ENCODE measurements at places on chromosomes 7 and 10.

- no peak for DNase-seq
Measured at GRCh38 chr7:13197501-13197900, 510.1 kb downstream of the ARL4A start.

GRCh38 chr10:26860102-26860442 is 686 bp downstream of the ABI1 start:
- DNase-seq, result peak; percentile 58

- DNase-seq, result no peak
Measured at GRCh38 chr7:8232999-8233847, 28.7 kb downstream of the ICA1 start.

DNA sequence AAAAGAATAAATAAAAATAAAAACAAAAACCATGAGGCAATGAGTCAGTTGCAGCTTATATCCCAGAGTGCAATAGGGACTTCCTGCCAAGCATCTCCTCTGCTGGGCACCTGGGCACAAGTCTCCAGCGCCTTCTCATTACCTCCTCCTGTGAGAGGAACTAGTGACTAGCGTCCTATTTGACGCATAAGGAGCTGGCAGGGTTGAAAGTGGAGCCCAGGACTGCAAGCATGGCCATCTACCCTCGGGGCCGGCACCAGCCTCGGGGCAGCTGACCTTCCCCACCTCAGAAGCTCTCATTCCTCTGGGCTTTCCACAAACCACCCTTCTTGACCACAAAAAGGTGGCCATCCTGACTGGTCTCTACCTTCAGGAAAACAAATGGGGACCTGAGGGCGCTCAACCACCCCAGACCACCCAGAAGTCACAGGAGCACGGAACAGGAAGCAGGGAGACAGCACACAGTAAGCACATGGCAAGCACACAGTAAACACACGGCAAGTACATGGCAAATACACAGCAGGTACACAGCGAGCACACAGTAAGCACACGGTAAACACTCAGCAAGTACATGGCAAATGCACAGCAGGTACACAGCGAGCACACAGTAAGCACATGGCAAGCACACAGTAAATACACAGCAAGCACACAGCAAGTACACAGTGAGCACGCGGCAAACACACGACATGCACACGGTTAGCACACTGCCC is 19.1 kb downstream of the CTBP2 start:
- DNase-seq, result no peak

DNA sequence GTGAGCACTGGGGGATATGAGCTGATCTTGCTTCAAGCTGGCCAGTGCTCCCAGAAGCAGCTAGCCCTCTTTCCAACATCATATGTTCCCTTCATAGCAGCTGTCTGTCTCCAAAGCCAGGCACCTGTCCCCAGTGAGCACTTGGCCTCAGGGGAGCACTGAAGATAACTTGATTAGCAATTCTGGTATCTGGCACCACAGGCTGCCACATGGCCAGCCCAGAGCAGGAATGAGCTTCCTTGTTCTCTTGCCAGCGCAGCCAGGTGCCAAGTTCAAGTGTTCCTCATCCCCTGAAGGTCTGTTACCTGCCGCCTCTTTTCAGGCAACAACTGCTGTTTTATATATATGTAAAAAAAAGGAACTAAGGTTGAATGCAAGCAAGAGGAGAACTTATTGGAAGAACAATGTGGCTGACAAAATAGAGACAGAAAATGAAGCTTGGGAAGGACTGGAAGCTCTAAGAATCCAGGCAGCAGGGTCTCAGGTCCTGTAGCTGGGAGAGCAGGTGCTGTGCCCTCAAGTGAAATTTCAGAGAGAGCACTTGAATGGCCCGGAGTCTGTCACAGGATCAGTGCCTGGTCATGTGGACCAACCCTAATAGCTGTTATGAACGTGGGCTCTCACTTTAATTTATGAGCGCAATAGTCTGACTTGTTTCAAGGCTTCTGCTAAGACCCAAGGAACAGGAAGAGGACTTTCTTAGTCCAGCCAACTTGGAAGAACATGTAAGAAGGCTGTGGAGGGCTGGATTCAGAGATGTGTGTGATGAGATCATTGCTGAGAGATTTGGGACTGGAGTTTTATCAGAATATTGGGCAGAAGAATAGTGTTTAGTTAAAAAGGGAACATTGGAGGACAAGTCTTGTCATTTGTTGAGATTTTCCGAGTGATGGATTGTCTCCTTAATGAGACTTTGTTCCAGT is 267.2 kb downstream of the GLRX3 start:
- DNase-seq, result no peak

- DNase-seq, result no peak
Measured at GRCh38 chr7:85022064-85022697, 164.7 kb downstream of the SEMA3D start.

DNA sequence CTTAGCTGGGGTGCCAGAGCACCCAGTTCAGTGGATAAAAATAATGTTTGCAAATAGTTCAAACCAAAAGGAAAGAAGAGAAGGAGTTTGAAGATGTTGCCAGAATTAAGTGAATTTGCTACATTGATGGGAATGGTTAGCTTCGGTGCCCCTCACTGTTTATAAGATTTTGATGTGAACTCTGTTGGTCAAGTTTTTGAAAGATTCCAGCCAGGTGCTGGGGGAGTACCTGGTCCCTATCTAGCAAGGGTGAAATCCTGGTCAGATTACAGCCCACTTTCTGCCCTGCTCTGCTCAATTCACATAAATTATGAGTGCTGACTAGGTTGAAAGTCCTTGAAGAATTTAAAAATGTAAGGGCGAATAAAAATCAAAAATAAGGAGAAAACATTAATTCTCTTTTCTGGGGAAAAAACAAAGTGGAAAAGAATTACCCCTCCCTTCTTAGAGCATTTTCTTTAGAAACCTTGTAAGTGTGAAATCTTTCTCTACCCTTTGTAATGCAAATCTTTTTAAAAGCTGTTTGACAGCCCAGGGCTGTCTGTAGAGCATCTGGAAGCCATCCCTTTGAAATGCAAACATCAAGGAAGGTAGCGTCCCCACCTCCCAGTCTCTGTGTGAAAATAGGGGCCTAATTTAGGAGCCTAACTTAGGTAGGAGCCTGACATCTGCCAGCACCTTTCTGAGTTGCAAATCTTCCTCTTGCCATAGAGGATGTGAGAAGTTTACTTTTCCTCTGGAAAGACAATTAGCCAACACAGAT is 1.4 kb upstream of the GIMAP5 start:
- no peak for DNase-seq

DNA sequence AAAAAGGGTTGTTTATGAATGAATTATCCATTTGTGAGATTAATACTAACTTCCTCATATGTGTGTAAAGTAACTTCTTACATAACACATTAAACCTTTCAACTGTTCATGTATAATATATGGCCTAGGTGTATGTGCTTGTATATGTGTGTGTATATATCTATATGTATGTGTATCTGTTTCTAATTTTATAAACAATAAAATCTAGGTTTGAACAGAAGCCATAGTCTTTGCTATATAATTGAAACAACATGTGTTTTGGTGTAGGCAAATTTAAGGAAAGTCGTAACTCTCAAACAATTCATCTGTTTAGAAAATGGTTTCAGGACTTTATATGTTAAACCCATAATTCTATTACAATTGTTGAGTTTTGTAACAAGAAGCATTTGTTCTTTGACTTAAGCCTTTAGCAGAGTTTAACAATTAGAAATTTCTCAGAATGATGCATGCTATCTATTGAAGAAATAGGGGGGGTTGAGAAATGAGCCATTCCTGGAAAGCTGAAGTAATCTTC is 103.3 kb downstream of the BBS9 start:
- DNase-seq, result no peak

- DNase-seq, result peak; percentile 65
Measured at GRCh38 chr10:99234041-99234790, 1.4 kb downstream of the HPSE2 start.

DNA sequence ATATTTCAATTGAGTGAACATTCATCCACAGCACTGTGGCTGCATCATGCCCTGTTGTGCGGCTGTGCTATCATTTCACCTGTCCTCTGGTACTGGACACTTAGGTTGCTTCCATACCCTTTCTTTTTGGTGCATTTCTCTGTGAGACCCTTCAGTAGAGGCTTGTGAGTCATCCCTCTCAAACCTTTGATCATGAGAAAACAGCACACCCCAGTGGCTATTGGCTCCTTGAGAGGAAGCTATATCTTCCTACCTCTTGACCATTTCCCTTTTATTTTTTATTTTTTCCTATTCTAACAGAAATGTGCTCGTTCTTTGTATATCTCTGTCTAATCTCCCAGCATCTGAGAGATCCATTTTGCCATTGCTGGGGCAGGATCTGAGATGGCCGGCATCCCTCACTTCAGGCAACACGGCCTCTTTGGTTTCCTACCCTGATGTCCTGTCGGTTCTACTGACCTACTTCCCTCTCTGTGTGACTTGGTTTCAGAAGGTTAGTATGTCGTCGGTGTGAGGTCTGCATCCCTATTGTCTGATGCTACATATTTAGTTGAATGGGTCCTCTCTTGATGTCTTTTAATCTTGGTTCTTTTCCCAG is 23.8 kb upstream of the PIK3AP1 start:
- DNase-seq, result no peak

DNA sequence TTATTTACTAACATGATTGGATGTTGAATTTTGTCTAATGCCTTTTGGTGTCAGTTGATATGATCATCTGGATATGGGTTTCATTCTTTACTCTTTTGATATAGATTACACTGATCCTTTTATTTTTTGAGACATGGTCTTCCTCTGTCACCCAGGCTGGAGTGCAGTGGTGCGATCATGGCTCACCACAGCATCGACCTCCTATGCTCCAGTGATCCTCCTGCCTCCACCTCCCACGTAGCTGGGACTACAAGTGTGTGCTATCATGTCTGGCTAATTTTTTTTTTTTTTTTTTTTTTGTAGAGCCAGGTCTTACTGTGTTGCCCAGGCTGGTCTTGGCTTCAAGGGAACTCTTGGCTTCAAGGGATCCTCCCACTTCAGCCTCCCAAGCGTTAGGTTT is 27.1 kb downstream of the BMS1 start:
- no peak for DNase-seq

DNA sequence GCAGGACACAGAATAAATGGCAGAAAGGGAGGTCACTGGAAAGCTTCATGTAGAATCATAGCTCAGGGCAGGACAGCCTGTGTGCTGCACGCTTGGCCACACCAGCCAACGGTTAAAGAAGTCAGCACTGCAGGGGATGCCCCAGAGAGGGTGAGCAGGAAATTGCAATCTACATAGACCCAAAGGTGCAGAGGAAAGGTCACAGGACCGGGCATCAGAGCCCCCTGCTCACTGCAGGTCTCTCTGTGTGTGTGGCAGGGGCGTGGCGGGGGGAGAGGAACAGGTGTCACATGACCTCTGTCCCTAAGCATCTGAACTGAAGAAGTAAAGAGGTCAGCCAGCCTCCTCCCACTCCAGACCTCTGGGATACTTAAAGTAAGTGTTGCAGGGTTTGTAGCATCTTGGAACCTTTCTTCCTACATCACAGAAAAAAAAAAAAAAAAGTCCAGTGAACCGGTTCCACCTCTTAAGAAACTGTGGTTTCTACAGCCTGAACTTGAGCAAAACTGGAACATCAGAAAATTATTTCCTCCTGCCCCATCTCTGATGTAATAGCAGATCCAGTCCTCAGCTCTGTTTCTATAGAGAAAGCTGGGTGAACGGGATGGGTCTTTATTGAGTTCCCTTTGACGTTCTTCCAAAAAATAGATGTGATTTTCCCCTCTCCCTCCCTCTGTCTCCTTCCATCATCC is 64.3 kb downstream of the RGS10 start:
- DNase-seq, result peak; percentile 61

DNA sequence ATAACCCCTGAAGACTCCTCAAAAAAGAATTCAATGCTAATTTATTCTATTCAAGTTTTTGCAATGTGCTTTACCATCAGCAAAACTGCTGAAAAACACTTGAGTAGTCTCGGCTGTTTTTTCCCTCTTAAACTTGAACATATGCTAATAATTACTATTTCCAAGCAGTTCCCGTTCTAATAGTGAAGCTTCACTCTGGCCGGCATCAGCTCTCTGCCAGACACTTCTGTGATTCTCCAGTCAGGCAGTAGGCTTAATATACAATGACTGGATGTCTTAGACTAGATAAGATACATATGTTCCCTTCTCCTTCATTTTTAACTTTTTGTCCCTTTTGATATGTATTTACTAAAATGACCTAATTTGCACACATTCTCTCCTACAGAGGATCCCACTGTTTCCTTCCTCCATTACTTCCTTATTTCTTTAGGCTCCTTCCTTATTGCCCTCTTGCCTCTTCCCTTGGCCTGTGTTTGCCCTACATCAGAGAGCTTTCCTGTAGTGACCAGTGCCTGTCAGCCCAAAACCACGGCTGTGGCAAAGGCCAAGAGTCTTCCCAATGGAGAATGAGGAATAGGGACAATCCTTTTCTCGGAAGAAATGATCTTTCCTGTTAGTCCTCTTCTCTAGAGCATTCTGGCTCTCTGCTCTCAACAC is 23.5 kb downstream of the HEPACAM2 start:
- DNase-seq, result no peak

GRCh38 chr10:127451628-127452027 is 97.5 kb upstream of the NPS start:
- no peak for DNase-seq

DNA sequence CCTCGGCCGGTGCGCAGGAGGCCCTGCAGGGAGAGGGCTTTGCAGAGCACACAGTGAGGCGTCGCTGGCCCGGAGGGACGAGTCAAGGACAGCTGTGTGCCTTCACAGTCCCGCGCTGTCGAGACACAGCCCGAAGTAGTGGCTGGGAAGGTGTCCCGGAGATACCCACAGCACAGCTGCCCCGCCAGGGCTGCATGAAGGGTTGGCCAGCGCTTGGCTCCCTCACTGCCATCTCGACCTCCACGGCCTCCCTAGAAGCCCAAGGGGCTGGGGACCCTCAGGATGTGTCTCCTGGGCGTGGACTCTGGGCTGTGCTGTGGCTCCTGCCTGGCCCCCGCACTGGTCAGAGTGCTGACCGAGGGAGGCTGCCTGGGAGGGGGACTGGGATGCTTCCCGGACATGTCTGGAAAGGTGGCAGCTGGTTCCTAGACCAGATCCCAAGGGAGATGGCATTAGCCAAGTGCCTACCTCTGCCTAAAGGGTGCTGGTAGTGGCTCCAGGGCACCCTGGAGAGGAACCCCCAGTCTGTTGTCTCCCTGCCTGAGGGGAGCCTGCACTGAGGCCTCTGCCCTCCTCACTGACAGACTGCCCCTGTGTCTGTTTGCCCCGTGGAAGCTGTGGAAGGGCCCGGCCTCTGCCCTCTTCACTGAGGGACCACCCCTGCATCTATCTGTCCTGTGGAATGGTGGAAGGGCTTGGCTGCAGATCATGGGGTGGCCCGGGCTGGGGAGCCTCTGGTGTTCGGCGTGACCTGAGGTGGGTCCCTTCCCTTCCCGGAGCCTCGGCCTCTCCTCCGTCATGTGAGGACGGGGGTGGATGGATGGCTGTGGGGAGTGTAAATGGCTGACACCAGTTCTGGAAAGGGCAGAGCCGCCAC is 5.8 kb downstream of the ELFN1 start:
- DNase-seq, result no peak

DNA sequence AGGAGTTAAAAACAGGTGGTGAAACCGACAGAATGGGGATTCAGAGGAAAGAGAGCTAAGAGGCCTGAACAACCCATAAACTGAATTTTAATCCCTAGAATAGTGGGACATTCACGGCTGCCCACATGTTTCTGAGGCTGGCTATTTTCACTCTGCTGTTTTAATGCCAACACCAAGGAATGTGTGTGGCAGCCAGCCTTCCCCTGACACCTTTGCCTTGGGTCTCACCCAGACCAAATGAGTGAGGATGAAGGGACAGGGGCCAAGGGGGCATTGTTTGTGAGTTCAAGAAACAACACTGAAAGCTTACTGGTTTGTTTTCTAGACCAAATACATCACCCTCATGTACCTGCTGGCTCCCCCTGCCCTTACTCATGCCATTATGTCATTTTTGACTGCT is 164.3 kb downstream of the JAZF1 start:
- DNase-seq, result no peak

Data from stimulated activated naive CD8-positive, alpha-beta T cell treated with anti-CD3 and anti-CD28 coated beads, Interleukin-15, Interleukin-2, amounts not matched to agents 100 U/mL and 50 U/mL, for 24 hours (primary cell).